Left ventricle myocardium inferior (tissue), 1 donor: ENCODE measurements at places on chromosomes 2 and 18. TPM values are rescaled to one million over a fixed set of nuclear protein-coding genes. Genes with fewer than 3 reads are reported as not detected.

The C1QL2 gene
- total RNA-seq = not detected

The KCNE4 gene
- 3.1 TPM for total RNA-seq

The HRH4 gene
- total RNA-seq = 0.33 TPM

GRCh38 chr2:177334940-177335543 is 57.5 kb upstream of the AGPS start:
- H3K4me1 ChIP-seq = peaks cover 5% of the 10 kb centered on the region
- no peak overlapping the region for H3K4me3 ChIP-seq
- H3K36me3 ChIP-seq = peaks cover 11% of the 10 kb centered on the region
- no peaks in the 10 kb centered on the region for H3K27me3 ChIP-seq
- no peak overlapping the region for H3K27ac ChIP-seq
- no peak for DNase-seq

DNA sequence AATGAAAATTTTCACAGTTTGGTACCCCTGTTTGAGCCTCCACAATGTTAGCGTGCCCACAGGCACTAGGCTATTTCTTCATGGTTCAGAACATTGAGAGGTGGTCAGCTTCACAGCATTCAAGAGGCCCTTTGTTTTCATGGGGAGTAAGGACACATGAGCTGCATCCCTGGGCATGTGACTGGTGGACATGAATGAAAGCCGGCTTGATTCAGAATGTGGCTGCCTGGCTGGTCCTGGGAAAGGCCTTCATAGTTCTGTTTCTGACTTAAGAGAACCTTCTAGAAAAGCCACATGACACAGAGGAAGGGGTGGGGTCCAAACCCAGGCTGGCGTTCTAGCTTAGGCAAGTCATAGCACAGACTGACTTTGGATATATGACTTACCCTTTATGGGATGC is 420.6 kb downstream of the CMPK2 start:
- no peaks in the 10 kb centered on the region for H3K4me1 ChIP-seq
- DNase-seq = no peak
- no peaks in the 10 kb centered on the region for H3K36me3 ChIP-seq
- H3K27me3 ChIP-seq = peaks cover 10% of the 10 kb centered on the region

DNA sequence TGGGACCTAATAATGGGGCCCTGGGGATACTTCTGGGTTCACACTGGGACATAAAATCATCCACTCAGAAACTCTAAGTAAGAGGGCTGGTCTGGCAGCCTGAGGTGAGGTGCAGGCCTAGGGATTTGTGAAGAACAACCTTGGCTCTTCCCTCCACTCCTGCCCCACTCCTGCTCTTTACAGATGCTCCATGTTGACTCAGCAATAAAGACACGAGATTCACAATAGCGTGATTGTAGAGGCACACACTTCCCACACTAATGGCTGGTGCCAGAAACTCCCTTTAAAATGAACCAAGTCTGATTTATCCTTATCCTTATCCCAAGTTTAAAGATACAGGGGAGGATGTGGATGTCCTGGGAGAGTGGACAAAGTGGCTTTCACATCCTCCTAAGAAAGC is 228.2 kb downstream of the ACTR3 start:
- H3K36me3 ChIP-seq = no peaks in the 10 kb centered on the region
- no peaks in the 10 kb centered on the region for H3K4me1 ChIP-seq
- peaks cover 26% of the 10 kb centered on the region for H3K27me3 ChIP-seq
- no peak overlapping the region for H3K4me3 ChIP-seq

GRCh38 chr18:64203295-64203694 is 54.4 kb upstream of the LINC00305 start:
- H3K4me3 ChIP-seq = no peak overlapping the region
- H3K4me1 ChIP-seq = no peaks in the 10 kb centered on the region
- H3K27ac ChIP-seq = no peak overlapping the region
- no peaks in the 10 kb centered on the region for H3K27me3 ChIP-seq
- DNase-seq = no peak

GRCh38 chr2:38438883-38439612 is 62.0 kb upstream of the ATL2 start:
- no peaks in the 10 kb centered on the region for H3K36me3 ChIP-seq
- H3K4me3 ChIP-seq = no peak overlapping the region
- peaks cover 44% of the 10 kb centered on the region for H3K4me1 ChIP-seq
- H3K27me3 ChIP-seq = no peaks in the 10 kb centered on the region

DNA sequence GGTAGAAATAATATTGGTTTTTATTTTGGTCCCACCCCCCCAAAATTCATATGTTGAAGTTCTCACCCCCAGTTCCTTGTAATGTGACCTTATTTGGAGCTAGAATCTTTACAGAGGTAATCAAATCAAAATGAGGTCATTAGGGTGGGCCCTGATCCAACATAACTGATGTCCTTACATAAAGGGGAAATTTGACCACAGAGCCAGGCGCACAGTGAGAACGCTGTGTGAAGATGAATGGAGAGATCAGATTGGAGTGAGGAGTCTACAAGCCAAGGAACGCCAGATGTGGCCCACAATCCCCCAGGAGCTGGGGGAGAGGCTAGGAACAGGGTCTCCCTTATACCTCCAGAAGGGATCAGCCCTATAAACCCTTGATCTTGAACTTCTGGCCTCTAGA is 31.6 kb upstream of the TRIB2 start:
- H3K27ac ChIP-seq = no peak overlapping the region
- H3K4me1 ChIP-seq = peaks cover 13% of the 10 kb centered on the region
- H3K4me3 ChIP-seq = no peak overlapping the region
- no peaks in the 10 kb centered on the region for H3K27me3 ChIP-seq
- H3K36me3 ChIP-seq = no peaks in the 10 kb centered on the region

- H3K4me1 ChIP-seq = peaks cover 27% of the 10 kb centered on the region
- no peak overlapping the region for H3K4me3 ChIP-seq
- no peaks in the 10 kb centered on the region for H3K36me3 ChIP-seq
- H3K27me3 ChIP-seq = no peaks in the 10 kb centered on the region
- DNase-seq = no peak
These were observed 96.8 kb downstream of the UBE2E3 start for GRCh38 chr2:181077128-181077709.
